SJSA1 (cell line): ENCODE measurements at places on chromosomes 4 and X. TPM values are rescaled to one million over a fixed set of nuclear protein-coding genes. Genes with fewer than 3 reads are reported as not detected.

DNA sequence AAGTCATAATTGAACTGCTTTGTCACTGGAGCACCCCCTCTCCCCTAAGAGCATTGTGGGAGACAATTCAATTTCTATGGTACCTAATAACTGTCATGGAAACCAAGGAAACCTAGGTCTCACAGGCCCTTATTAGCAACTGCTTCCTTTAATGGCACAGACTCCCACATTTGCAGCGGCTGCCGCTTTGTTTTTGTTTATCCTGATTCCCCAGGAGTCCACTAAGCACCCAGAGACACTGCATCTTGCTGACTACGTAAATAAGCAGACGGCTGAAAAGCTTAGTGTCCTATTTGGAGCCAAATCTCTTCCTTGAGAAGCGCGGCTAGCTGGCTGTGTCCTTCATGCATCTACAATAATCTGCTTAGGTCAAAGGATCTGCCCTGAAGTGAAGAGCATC is 494.4 kb downstream of the TMA16 start:
- H3K4me3 ChIP-seq, result no peak overlapping the region
- no peaks in the 10 kb centered on the region for H3K36me3 ChIP-seq
- no peak overlapping the region for H3K27ac ChIP-seq
- DNase-seq, result no peak
- H3K4me1 ChIP-seq, result no peaks in the 10 kb centered on the region

DNA sequence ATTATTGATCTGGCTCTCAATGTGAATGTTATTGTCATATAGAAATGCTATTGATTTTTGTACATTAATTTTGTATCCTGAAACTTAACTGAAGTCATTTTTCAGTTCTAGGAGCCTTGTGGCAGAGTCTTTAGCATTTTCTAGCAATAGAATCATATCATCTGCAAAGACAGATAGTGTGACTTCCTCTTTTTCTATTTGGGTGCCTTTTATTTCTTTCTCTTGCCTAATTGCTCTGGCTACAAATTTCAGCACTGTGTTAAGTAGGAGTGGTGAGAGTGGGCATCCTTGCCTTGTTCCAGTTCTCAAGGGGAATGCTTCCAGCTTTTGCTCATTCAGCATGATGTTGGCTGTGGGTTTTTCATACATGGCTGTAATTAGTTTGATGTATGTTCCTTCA is 102.7 kb downstream of the SH3BGRL start:
- H3K27me3 ChIP-seq, result no peaks in the 10 kb centered on the region
- no peaks in the 10 kb centered on the region for H3K4me1 ChIP-seq
- no peaks in the 10 kb centered on the region for H3K36me3 ChIP-seq
- no peak overlapping the region for H3K27ac ChIP-seq
- no peak overlapping the region for H3K4me3 ChIP-seq

DNA sequence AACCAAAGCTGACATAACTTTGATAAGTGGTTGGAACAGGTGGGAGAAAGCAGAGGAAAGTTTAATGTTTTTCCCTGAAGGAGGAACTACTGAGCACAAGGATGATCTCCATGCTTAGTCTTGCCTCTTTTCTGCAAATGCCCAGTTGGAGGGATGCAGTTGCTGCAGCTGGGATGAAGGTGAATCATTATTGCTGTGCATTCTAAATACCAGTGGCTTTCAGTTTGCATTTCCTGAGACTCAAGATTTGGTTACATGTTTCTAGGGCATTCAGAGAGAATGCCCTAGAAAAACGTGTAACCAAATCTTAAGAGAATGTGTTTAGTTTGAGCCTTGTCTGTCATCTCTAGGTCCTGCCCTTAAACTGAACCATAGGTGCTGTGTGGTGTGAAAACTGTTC is 42.2 kb downstream of the METTL14 start:
- peaks cover 85% of the 10 kb centered on the region for H3K36me3 ChIP-seq
- no peaks in the 10 kb centered on the region for H3K27me3 ChIP-seq
- no peak for DNase-seq

DNA sequence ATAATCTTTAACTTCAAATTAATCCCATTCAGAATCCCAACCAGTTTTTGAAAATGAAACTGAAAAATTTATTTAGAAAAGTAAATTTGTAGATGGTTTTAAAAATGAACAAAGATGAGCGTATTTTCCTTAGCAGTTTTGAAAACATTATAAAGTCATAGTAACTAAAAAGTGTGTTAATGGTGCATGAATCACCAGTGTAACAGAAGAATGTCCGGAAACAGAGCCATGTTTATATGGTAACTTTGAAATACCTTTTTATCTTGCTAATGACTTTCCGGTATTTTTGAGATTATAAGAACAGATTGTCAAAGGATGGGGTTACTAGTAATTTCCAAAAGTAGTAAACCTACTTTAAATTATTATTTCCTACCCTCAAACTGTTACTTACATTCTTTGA is 145.9 kb downstream of the IRS4 start:
- no peak overlapping the region for H3K4me3 ChIP-seq
- no peaks in the 10 kb centered on the region for H3K27me3 ChIP-seq
- H3K27ac ChIP-seq, result no peak overlapping the region; the same call in 1 of the 2 replicates
- DNase-seq, result no peak
- H3K4me1 ChIP-seq, result no peaks in the 10 kb centered on the region

- H3K4me1 ChIP-seq, result peaks cover 30% of the 10 kb centered on the region
- H3K27ac ChIP-seq, result no peak overlapping the region
- no peaks in the 10 kb centered on the region for H3K36me3 ChIP-seq
- H3K4me3 ChIP-seq, result no peak overlapping the region
- no peak for DNase-seq
Observed at GRCh38 chr4:25857403-25857802, 5.4 kb downstream of the SEL1L3 start.

- H3K27ac ChIP-seq, result no peak overlapping the region
- H3K36me3 ChIP-seq, result no peaks in the 10 kb centered on the region
- DNase-seq, result no peak
- H3K4me1 ChIP-seq, result peaks cover 14% of the 10 kb centered on the region
Observed at GRCh38 chr4:55345054-55345453, 988 bp upstream of the SRD5A3 start.

GRCh38 chr4:186200516-186200915 is 9.1 kb downstream of the CYP4V2 start:
- DNase-seq, result no peak
- H3K27ac ChIP-seq, result no peak overlapping the region
- no peaks in the 10 kb centered on the region for H3K4me1 ChIP-seq
- H3K4me3 ChIP-seq, result no peak overlapping the region
- no peaks in the 10 kb centered on the region for H3K27me3 ChIP-seq

GRCh38 chr4:9847968-9848748 is 66.7 kb downstream of the DRD5 start:
- no peak overlapping the region for H3K27ac ChIP-seq
- no peak for DNase-seq
- no peaks in the 10 kb centered on the region for H3K4me1 ChIP-seq
- H3K27me3 ChIP-seq, result no peaks in the 10 kb centered on the region

DNA sequence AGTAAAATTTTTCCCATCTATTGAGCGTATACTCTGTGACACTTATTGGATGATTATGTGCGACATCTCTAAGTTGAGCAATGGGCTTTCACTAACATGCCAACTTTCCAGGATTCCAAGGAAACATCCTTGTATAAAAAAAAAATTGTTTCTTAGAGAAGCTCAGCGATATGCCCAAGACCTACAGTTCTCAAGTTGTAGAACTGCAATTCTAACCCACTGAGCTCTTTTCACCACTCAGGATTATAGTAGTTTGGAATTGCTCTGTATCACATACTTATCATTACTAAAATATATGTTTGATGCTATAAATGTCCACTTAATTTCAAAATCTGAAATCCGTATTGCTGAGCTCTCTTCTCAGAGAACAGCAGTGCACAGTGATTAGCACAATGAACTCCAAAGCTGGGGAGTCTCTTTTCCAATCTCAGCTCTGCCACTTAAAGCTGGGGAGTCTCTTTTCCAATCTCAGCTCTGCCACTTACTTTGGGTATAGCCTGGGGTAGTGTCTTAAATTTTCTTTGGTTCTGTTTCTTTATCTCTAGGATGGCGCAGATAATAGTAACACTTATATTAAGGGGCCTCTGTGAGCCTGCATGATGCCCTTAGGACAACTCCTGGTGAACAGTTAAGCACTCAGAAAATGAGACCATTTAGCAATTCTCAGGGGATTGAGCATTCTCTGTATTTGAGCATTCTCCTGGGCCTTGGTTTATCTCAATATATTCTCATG is 1722.2 kb upstream of the AGA start:
- H3K4me3 ChIP-seq, result no peak overlapping the region
- H3K4me1 ChIP-seq, result no peaks in the 10 kb centered on the region
- H3K36me3 ChIP-seq, result no peaks in the 10 kb centered on the region
- H3K27ac ChIP-seq, result no peak overlapping the region
- no peak for DNase-seq

GRCh38 chr4:95049551-95050233 is 291.9 kb downstream of the BMPR1B start:
- H3K4me3 ChIP-seq, result no peak overlapping the region
- no peaks in the 10 kb centered on the region for H3K27me3 ChIP-seq
- no peak overlapping the region for H3K27ac ChIP-seq
- no peaks in the 10 kb centered on the region for H3K36me3 ChIP-seq

DNA sequence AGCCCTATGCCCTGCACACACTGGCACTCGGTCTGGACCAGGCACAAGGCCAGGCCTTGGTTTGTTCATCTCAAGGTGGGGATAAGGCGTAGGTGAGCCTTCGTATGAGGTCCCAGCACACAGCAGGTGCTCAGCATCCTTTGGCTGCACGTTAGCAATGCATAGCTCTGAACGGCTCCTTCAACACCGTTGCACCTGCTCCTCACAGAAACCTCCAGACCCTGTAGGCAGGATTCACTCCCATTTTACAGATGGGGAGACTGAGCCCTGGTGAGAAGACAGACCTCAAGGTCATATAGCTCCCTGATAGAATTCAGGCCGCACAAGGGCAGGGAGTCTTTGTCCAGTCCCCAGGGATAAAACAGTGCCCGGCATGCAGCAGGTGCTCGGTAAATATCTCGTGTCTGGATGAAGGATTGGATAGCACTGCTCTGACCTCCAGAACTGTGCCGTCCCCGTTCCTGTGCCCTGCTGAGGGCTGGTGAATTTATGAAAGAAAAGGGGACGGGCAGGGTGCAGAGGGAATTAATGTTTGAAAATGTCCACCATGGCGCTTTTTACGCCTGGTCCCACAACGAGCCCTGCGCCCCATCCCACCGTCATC is 2.4 kb downstream of the PPP2R2C start:
- no peak for DNase-seq
- no peaks in the 10 kb centered on the region for H3K36me3 ChIP-seq
- H3K4me3 ChIP-seq, result no peak overlapping the region
- H3K27ac ChIP-seq, result no peak overlapping the region
- peaks cover 13% of the 10 kb centered on the region for H3K27me3 ChIP-seq

- no peak overlapping the region for H3K27ac ChIP-seq
- no peak overlapping the region for H3K4me3 ChIP-seq
- no peaks in the 10 kb centered on the region for H3K36me3 ChIP-seq
- no peaks in the 10 kb centered on the region for H3K27me3 ChIP-seq
Observed at GRCh38 chr4:180528003-180528402, 1715.2 kb upstream of the TENM3 start.

GRCh38 chr4:105139646-105140045 is 7.0 kb upstream of the TET2 start:
- no peak overlapping the region for H3K27ac ChIP-seq
- H3K4me3 ChIP-seq, result no peak overlapping the region
- DNase-seq, result no peak
- no peaks in the 10 kb centered on the region for H3K27me3 ChIP-seq

- no peaks in the 10 kb centered on the region for H3K36me3 ChIP-seq
- no peak overlapping the region for H3K4me3 ChIP-seq
- H3K27me3 ChIP-seq, result no peaks in the 10 kb centered on the region
- H3K27ac ChIP-seq, result no peak overlapping the region
Observed at GRCh38 chr4:41324861-41325260, 68.1 kb downstream of the UCHL1 start.

GRCh38 chrX:9183481-9183880 is 149.6 kb upstream of the FAM9B start:
- no peaks in the 10 kb centered on the region for H3K27me3 ChIP-seq
- DNase-seq, result no peak
- H3K4me3 ChIP-seq, result no peak overlapping the region
- H3K4me1 ChIP-seq, result no peaks in the 10 kb centered on the region
- H3K36me3 ChIP-seq, result no peaks in the 10 kb centered on the region

GRCh38 chr4:132312521-132312920 is 836.6 kb upstream of the PCDH10 start:
- H3K4me3 ChIP-seq, result no peak overlapping the region
- DNase-seq, result no peak
- no peak overlapping the region for H3K27ac ChIP-seq
- H3K36me3 ChIP-seq, result no peaks in the 10 kb centered on the region
- H3K27me3 ChIP-seq, result no peaks in the 10 kb centered on the region
- H3K4me1 ChIP-seq, result no peaks in the 10 kb centered on the region

DNA sequence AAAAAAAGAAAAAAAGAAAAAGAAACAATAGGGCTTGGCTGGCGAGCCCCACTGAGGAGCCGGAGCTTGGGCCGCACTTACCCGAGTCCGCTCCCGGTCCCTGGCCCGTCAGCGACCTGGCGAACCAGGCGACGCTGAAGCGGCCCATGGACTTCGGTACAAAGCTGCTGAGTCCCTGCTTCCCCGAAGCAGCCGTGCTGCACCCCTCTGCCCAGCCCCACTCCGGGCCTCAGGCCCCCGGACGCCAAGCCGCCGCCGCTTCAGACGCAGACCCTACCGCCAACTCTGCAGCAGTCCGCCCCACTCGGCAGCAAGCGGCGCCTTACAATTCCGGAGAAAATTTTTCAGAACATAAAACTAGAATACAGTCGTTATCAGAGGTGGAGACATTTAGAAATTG is 300.5 kb downstream of the OPHN1 start:
- H3K4me3 ChIP-seq, result no peak overlapping the region
- DNase-seq, result no peak
- no peaks in the 10 kb centered on the region for H3K36me3 ChIP-seq
- H3K4me1 ChIP-seq, result no peaks in the 10 kb centered on the region

- H3K27me3 ChIP-seq, result no peaks in the 10 kb centered on the region
- no peaks in the 10 kb centered on the region for H3K36me3 ChIP-seq
- H3K4me3 ChIP-seq, result no peak overlapping the region
- H3K4me1 ChIP-seq, result no peaks in the 10 kb centered on the region
- no peak overlapping the region for H3K27ac ChIP-seq
- DNase-seq, result no peak
Observed at GRCh38 chr4:22435652-22436051, 80.2 kb downstream of the ADGRA3 start.

GRCh38 chr4:48343035-48343434 is 1.7 kb downstream of the SLAIN2 start:
- peak overlapping the region; percentile 91 for H3K4me3 ChIP-seq
- no peaks in the 10 kb centered on the region for H3K27me3 ChIP-seq
- no peak overlapping the region; the same call in 1 of the 2 replicates for H3K27ac ChIP-seq
- H3K4me1 ChIP-seq, result peaks cover 20% of the 10 kb centered on the region
- peaks cover 9% of the 10 kb centered on the region for H3K36me3 ChIP-seq

- DNase-seq, result no peak
- H3K4me3 ChIP-seq, result no peak overlapping the region
- no peak overlapping the region for H3K27ac ChIP-seq
- no peaks in the 10 kb centered on the region for H3K4me1 ChIP-seq
Observed at GRCh38 chrX:132634521-132634920, 145.7 kb upstream of the MBNL3 start.

The ERAS gene
- total RNA-seq, result not detected in 2 replicates

The SYTL5 gene
- total RNA-seq, result 0.22 and 0.26 TPM in 2 replicates

The ARMCX2 gene
- total RNA-seq, result 3.4 and 6.9 TPM in 2 replicates

The OTC gene
- total RNA-seq, result not detected in 2 replicates

The RTL3 gene
- total RNA-seq, result 2.4 and 2.7 TPM in 2 replicates

The GATA1 gene
- not detected in 2 replicates for total RNA-seq

The COL4A6 gene
- total RNA-seq, result under 0.01 TPM in 1 of 2 replicates, not detected in the other

The FAM156A gene
- 14.1 and 15.0 TPM in 2 replicates for total RNA-seq

The MGAT4D gene
- total RNA-seq, result not detected in 2 replicates

The SLC10A6 gene
- 0.08 TPM in 1 of 2 replicates, not detected in the other for total RNA-seq

The FDCSP gene
- total RNA-seq, result not detected in 2 replicates

The SMPX gene
- total RNA-seq, result not detected in 2 replicates

The GRIA2 gene
- not detected in 2 replicates for total RNA-seq
